ENCODE measurements at places on chromosomes 11 and 22. TPM values are rescaled to one million over a fixed set of nuclear protein-coding genes. Genes with fewer than 3 reads are reported as not detected.
A peak's percentile ranks its signal among the peaks of the same experiment; 100 is the strongest.

Gene RPL27A
- total RNA-seq = 1,218 TPM

Gene SLC22A9
- not detected for total RNA-seq

Gene ISX
- total RNA-seq = not detected

Gene TMEM126A
- 37.7 TPM for total RNA-seq

Gene SCARF2
- total RNA-seq = 73.8 TPM

Gene ANGPTL5
- total RNA-seq = not detected

Gene NPTXR
- total RNA-seq = 1.4 TPM

Gene FGF3
- total RNA-seq = not detected

Gene OR52E8
- total RNA-seq = not detected

Gene MS4A7
- not detected for total RNA-seq

Gene CRYBB2
- total RNA-seq = not detected

- no peak for DNase-seq
These were observed 34.4 kb upstream of the CD82 start for GRCh38 chr11:44531116-44531504.

DNA sequence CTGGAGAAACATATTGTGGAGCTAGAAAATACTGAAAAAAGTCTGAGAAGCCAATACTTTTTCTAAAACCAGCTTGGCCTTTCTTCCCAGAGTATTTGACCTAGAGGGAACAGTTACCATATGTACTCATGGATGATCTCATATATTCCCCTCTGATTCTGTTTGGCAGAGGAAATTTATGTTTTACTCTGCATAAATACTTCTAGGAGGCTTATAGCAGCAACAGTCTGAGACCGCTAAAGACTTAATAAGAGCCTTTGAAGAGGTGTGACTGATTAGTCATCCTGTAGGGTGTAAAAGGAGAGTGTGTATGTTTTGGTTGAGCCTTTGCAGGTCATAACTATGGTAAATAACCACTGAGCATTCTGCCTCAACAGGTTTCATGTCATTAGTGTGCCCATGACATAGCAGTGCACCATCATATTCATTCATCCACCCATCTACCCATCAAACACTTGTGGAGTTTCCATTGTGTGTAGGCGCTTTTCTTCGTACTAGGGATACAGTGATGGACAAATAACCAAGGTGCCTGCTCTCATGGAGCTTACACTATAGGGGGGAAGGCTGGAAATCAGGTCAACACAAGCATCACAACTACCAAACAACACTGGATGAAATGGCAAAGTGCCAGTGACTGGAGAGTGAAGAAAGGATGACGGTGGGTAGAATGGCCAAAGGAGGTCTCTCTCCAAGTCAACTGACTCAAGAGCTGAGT, 44.5 kb downstream of the TRAF6 start:
- no peak for DNase-seq

- DNase-seq = no peak
These were observed 53.9 kb downstream of the CACNA1I start for GRCh38 chr22:39624501-39624821.

DNA sequence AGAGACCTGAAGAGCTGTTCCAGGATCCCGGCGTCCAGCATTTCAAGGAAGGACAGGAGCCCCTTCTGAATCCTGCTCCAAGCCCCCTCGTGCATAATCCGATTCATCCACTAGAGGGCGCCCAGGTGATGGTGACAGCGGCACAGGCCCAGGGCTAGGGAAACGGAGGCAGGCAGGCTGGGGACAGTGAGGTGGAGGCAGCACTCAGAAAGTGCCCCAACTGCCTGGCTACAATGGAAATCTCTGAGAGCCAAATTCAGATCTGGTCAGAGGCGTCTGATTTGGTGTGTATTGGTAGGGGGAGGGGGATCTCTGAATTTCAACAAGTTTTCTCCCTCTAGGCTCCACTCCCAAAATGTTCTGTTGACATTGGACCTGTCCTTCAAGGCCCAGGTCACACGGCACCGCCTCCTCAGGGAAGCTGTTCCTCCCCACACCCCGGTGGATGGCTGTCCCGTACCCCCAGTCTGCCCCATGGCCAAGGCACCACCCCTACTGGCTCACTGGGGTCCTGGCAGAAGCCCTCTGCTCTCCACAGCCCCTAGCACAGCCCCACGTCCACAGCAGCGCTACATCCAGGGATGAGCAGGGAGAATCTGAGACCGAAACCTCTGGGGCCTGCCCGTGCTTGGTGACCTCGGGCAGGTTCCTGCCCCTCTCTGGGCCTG, 142.9 kb downstream of the CRYBB2 start:
- DNase-seq = peak; percentile 16

DNA sequence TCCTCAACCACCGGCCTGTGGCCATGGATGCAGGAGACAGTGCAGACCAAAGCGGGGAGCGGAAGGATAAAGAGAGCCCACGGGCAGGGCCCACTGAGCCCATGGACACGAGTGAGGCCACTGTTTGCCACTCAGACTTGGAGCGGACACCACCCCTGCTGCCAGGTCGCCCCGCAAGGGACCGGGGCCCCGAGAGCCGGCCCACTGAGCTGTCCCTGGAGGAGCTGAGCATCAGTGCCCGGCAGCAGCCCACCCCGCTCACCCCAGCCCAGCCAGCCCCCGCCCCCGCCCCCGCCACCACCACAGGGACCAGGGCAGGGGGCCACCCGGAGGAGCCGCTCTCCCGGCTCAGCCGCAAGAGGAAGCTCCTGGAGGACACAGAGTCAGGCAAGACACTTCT, 14.5 kb upstream of the SUSD2 start:
- DNase-seq = no peak

- peak; percentile 48 for DNase-seq
These were observed 19.6 kb downstream of the FGF3 start for GRCh38 chr11:69799582-69799981.

GRCh38 chr11:107564877-107565218, 687 bp downstream of the ALKBH8 start:
- DNase-seq = no peak

- no peak for DNase-seq
These were observed 109.8 kb upstream of the BID start for GRCh38 chr22:17884084-17884483.

- no peak for DNase-seq
These were observed 1292.5 kb upstream of the TENM4 start for GRCh38 chr11:80733361-80733760.

GRCh38 chr22:42387631-42388030, 44.6 kb downstream of the NFAM1 start:
- DNase-seq = no peak

DNA sequence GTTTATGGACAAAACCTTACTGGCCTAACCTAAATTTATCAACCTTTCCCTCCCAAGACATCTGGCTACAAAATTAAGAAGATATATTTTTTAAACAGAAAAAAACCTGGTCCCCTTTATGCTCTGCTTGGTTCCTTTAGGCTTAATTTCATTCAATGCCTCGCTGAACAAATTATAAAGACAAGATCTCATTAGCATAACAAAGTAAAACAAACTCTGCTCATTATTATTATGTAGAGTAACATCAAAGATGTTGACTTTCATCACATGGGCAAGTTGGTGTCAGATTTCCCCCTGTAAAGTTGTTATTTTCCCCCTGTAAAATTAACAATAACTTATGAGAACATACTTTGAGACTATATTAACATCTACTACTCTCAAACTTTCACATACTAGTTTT, 11.0 kb downstream of the RRAS2 start:
- no peak for DNase-seq

DNA sequence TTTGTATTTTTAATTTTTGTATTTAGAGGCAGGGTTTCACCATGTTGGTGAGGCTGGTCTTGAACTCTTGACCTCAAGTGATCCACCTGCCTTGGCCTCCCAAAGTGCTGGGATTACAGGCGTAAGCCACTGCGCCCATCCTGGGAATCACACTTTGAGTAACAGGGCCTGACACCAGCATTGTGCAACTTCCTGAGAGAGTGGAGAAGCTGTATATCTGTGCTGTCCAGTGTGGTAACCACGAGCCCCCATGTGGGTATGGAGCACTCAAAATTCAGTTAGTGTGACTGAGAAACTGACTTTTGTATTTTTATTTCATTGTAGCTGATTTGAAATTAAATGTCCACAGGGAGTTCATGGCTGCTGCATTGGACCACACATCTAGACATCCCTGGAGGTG, 36.2 kb downstream of the MPPED1 start:
- no peak for DNase-seq

- DNase-seq = no peak
These were observed 23.5 kb downstream of the WEE1 start for GRCh38 chr11:9596926-9597464.

GRCh38 chr11:29040489-29040888, 932.3 kb downstream of the METTL15 start:
- no peak for DNase-seq
